ENCODE measurements at places on chromosomes 16 and 17.

DNA sequence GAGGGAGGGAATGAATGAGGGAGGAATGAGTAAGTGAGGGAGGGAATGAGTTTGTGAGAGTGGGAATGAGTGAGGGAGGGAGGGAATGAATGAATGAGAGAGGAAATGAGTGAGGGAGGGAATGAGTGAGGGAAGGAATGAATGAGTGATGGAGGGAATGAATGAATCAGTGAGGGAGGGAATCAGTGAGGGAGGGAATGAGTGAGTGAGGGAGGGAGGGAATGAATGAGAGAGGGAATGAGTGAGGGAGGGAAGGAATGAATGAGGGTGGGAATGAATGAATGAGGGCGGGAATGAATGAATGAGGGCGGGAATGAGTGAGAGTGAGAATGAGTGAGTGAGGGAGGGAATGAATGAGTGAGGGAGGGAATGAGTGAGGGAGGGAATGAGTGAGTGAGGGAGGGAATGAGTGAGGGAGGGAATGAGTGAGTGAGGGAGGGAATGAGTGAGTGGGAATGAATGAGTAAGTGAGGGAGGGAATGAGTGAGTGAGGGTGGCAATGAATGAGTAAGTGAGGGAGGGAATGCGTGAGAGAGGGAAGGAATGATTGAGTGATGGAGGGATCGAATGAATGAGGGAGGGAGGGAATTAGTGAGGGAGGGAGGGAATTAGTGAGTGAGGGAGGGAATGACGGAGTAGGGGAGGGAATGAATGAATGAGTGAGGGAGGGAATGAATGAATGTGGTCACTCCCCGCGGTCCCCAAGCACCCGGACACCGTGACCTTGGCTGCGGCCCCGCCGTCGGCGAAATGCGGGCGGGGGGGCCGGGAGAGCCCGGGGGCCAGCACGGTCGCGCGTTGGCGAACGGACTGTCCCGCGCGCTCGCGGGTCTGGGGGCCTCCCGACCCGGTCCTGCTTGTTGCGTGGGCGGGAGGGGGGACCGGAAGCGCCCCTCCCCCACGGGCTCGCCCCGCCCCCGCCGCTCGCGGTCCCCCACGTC lies 1.1 kb upstream of the UBE2I start:
- no peak for DNase-seq

DNA sequence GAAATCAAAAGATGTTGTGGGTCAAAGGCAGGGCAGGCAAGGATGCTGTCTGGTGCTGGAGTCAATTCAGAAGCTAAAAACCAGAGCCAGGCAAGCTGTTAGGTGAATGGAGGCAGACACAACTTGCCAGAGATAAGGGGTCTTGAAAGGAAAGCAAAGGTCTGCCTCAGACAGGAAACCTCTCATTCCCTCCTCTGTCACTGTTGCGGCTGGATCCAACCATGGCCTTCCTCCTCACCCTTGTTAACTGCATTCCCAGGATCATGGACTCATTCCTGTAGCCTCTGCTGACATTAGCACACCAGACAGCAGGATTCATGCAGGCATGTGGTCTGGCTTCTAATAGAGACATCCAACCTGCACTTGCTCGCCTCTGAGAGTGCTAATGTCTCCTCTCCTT lies 186.7 kb upstream of the HS3ST3A1 start:
- DNase-seq = no peak

GRCh38 chr16:11679941-11680911 lies 12.0 kb downstream of the SNN start:
- no peak for DNase-seq

GRCh38 chr17:36755586-36755985 lies 154.2 kb downstream of the MRM1 start:
- DNase-seq = no peak

- no peak for DNase-seq
Measured at GRCh38 chr17:4476017-4476416, 22.7 kb upstream of the SPNS2 start.

GRCh38 chr17:28482551-28483199 lies 9.2 kb downstream of the SLC13A2 start:
- no peak for DNase-seq

DNA sequence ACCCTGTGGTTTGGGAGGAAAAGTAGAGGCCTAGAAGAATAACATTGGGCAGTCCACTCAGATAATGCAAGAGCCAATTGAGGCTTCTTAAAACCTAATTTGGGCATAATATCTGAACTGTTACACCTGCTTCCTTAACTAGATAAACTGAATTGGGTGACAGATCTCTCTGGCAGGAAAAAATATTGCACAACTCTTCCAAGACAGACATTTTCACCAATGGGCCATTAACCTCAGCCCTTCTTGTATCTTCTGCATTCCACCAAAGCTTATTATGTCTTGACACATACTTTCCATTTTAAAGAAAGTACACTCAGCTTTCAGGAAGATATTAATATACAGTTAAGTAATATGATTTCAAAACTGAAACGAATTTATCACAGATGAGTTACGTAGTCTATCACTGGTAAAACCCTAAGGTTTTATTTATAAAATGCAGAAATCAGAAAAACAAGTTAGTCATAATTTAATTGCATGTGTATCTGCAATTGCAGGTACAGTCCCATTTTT lies 79.9 kb upstream of the MON1B start:
- DNase-seq = no peak

- no peak for DNase-seq
Measured at GRCh38 chr17:296906-297690, 55.5 kb downstream of the RPH3AL start.

GRCh38 chr16:7921345-7921744 lies 588.7 kb downstream of the RBFOX1 start:
- DNase-seq = no peak

Measured in cerebellar nuclear complex (tissue), 1 donor.